Activated T-helper 1 cell treated with Interleukin-2 at 50 U/mL for 16 hours (primary cell): ENCODE measurements at places on chromosomes 2 and 18.

DNA sequence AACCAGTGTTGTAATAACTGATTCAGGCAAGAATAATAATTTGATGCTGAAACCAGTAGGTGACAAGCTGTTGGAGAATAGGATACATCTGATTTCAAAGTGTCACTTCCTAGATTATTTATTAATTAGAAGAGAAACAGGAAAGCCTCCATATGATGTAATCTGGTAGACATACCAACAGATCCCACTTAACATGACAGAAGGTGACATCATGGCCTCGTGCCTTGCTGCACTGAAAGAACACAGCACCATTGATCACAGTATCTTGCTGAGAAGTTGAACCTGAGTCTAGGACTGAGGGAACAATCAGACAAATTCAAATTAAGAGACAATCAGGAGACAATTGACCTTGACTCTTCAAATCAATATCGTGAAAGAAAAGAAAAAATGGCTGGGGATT, 131.6 kb upstream of the DLGAP1 start:
- no peak for DNase-seq

DNA sequence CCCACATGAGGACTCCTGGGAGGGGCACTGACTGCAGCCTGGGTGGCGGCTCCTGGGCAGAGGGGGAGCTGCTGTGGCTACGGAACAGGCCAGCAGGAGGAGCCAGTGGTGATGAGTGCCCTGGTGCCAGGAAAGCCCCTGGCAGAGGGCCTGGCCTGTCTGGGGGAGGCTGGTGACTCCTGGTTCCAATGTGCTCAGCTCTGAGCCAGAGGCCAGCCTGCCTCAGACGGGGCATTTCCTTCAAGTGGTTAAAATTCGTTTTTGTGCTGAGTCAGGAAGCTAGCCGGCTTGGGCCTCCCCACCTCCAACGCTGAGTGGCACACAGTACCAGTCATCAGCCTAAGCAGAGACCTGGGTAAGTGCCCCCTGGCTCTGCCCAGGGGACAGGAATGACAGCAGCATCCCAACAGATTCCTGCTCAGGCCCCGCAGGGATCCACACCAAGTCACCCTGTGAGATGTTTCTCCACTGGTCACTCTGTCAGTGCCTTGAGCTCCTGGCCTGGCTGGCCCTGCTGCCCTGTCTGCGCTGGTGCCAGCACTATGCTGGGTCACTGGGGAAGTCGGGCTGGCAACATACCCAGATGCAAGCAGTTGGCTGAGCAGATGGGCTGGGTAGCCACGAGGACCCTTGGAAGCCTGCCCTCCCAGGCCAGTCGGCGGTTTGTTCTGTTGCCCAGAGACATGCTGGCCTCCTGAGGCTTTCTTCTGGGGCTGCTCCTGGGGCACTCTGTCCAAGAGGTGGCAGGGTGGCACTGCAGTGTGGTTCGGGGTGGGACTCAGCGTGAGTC, 7.1 kb upstream of the KLF11 start:
- DNase-seq, result no peak

DNA sequence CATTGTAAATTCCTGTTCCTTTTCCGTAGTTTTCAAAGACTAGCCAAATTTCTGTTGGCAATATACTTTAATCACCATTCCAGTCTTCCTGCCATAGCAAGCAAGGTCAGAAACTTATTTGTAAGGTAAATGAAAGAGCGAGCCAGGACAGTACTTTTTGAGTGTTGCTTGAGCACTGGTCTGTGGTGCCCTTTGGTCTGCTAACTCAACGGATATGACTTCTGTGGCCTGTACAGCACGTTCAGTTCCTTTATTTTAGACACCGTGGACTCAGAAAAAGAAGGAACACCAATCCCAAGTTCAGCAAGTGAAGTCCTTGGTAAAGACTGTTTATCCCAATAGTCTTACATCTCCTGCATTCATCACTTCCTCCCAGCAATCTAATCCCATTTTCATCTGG, 166.3 kb downstream of the MYO1B start:
- DNase-seq, result no peak

DNA sequence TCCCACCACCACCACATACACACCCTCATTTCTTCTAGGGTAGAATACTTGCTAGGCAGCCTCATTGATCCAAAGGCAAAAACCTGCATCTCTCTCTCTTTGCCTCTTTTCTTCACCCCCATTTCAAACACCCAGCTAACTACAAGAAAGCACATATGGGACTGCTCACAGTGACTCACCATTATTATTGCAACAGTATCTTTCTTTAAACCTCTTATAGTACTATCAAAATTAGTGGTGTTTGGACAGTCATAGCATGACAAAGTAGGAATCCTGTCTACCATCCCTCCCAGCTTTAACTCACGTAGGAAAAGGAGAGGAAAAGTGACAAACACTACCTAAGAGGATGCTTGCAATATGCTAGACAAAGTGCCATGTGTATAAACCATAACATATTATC, 422.5 kb upstream of the CRIM1 start:
- DNase-seq, result no peak

DNA sequence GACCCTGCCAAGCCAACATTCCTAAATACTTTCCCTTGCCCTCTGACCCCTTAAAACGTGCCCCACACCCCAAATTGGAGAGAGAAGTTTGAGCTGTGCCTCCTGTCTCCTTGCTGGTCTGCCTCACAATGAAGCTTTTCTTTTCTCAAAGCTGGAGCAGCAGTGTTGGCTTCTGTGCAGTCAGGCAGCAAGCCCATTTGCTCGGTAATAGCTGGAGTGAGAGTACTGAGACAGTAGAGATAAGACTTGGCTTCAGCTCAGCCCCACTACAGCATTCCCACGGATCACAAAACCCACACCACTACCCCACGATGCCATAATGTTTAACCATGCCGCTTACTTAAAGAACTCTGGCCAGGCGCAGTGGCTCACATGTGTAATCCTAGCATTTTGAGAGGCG, 73.0 kb downstream of the NCAPH start:
- DNase-seq, result no peak

DNA sequence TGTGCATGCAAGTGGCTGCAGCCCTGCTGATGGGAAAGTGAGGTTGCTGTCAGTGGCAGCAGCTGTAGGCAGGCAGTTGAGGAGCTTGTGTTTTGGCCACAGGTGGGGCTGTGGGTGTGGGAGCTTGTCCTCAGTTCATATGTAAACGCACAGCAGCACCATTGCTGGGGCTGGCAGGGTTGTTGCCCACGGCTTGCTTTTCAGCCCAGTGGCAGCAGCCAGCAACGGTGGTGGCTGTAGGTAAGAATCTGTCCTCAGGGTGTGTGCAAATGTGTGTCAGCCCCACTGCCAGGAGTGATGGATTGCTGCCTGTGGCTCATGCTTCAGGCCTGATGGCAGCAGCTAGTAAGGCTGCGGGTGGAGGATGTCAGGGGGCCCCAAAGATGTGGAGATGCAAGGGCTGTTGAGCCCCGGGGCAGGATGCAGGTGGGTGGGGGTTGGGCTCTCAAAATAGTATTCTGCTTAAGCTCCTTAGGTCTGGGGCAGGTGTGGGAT, 141.3 kb upstream of the THUMPD2 start:
- DNase-seq, result no peak

GRCh38 chr2:160388464-160389263, 104.9 kb downstream of the RBMS1 start:
- DNase-seq, result peak; percentile 14

DNA sequence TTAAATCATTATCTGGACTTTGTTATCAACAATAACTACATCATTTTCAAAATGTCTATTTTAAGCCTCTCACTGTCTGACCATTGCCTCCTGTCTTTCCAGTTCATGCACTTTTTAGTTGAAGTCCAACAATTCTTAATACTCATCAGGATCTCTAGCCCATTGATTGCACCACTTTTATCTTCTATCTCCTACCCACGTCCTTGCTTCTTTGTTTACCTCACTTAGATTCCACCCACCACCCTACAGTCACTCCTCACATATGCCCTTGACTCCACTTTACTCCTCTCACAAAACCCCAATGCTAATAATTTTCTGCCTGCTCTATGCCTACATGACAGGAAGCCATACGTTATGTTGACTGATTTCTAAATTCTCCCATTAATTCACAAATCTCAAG, 21.9 kb downstream of the TACR1 start:
- DNase-seq, result no peak

GRCh38 chr2:138922973-138923563, 142.9 kb upstream of the NXPH2 start:
- DNase-seq, result no peak

- no peak for DNase-seq
Measured at GRCh38 chr2:189175869-189176433, 3.6 kb downstream of the COL5A2 start.
